ENCODE measurements at places on chromosomes 4 and X. TPM values are rescaled to one million over a fixed set of nuclear protein-coding genes. Genes with fewer than 3 reads are reported as not detected.

CLDN34 gene
- total RNA-seq, result not detected

VEGFD gene
- total RNA-seq, result 4.1 TPM

TCEAL7 gene
- total RNA-seq, result 7.5 TPM

GYG2 gene
- total RNA-seq, result 1.4 TPM

IRF2 gene
- 25.1 TPM for total RNA-seq

DNA sequence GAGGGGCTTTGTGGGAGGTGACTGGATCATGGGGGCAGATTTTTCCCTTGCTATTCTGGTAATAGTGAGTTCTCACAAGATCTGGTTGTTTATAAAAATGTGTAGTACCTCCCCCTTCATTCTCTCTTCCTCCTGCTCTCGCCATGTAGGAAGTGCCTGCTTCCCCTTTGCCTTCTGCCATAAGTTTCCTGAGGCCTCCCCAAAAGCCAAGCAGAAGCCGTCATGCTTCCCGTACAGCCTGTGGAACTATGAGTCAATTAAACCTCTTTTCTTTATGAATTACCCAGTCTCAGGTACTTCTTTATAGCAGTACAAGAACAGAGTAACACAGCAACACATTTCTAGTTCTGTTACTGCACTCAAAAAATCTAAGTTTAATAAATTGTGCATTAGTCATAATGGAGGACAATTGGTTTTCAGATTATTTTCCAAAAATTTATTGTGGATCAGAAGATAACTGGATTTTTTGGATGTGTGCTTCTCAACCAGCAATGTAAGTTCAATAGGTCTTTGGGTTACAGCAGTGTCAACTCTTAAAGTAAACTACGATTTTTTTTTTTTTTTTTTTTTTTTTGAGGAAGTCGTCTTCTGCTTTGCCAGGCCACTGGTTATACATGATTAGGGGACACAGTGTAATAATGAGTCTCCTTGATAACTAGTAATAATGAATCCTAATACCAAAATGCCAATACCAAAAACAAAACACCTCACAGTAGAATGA is 69.9 kb downstream of the CHIC2 start:
- no peak for DNase-seq

DNA sequence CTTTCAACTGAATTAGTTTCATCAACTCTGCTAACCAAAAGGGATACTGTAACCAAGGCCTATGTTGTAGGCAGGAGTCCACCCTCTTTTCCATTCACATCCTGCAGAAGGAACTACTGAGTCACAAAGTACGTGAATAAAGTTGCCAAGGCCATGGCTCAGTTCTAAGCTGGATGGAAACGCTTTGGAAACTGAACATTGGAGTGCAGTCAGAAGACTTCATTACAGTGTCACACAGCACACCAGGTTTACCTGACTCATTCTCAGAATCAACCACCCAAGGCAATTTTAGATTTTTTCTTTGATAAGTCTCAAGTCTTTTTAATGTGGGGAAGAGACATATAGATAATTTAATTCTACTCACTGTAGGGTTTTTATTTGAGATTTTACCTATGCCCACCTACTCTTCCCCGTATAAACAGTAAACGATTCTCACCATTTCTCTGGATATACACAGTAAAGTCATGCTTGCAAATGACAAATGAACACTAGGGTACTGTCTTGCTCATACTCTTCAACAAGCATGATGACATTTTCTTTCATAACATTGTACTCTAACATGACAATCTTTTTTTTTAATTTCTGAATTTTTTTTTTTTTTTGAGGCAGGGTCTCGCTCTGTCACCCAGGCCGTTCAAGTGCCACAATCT is 58.9 kb upstream of the RBM47 start:
- no peak for DNase-seq

DNA sequence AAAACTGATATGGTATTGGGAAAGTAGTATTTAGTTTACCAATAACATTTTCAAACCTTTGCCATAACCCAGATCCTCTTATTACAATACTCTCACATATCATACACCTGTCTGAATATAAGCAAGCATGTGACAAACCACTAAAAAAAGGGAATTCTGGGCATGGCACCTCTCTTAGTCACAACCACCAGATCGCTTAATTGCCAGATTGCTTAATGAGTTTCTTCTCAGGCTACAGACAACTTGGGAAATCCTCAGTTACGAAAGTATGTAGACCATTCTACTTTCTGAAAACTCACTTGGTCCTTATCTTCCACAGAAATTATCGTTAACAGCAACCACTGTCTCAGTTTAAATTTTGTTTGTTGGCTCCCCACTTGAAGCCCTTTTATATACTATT is 2.1 kb downstream of the NAF1 start:
- no peak for DNase-seq

- DNase-seq, result no peak
These were observed 16.5 kb upstream of the SMIM14 start for GRCh38 chr4:39655211-39655610.

DNA sequence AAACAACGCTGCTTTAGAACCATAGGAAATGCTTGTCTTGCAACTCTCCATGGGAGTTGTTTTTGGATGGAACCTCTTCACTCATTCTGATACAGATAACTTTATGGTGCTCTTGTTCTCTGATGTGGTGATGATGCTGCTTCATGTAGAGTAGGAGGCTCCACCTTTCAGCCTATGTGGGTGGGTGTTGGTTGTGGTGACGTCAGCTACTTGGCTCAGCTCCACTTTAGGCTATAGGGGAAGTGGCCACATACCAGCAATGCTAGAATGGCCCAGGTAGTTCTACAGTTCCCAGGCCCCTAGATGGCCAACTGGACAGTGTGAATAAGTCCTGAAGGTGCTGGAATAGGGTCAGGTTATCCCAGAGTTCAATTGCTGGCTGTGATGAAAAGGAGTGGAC is 192.1 kb downstream of the TBX22 start:
- no peak for DNase-seq

DNA sequence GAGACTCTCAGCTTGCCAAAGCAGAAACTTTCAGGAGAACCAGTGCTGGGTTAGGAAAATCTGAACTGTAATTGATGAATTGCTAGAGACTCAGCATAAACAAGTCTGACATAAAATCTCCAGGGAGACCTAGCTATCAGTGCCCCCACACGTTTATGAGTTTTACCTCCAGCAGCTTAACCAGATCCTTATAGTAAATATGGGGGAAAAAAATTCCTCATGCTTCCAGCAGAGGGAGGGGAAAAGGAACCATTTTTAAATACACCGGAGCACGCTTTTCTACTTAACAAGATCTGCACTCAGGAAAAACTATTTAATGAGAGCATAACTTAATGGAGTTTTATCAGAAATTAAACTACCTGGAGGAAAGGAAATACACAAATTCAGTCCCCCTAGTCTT is 1040.7 kb upstream of the INTU start:
- DNase-seq, result no peak

- peak; percentile 86 for DNase-seq
These were observed 58.0 kb upstream of the DDX3X start for GRCh38 chrX:41275661-41276609.

- no peak for DNase-seq
These were observed 26.4 kb downstream of the MOSPD2 start for GRCh38 chrX:14899607-14900006.

- no peak for DNase-seq
These were observed 190.5 kb downstream of the CCNG2 start for GRCh38 chr4:77347351-77347966.

- no peak for DNase-seq
These were observed 49.5 kb upstream of the ENPP6 start for GRCh38 chr4:184267206-184267608.

DNA sequence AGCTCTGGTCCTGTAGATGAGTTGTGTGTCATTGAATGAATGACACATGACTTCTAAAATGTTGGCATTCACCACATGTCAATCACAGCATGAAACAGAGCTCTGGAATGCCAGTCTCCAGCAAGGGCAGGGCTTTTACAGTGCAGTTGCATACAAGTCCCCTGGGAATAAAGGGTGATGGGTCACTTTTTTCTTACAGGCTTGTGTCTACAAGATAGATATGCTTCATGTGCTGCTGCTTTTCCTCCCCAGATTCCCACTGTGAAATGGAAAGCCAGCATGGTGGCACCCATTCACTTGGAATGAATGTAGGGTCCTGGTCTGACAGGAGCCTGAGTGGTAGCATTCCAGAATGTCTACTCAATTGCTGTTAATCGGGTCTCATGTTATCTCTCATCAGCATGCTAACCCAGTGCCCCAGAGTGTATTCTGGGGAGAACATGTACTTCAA is 159.1 kb upstream of the KIT start:
- no peak for DNase-seq

GRCh38 chr4:138659037-138659811 is 356.4 kb upstream of the NOCT start:
- no peak for DNase-seq

DNA sequence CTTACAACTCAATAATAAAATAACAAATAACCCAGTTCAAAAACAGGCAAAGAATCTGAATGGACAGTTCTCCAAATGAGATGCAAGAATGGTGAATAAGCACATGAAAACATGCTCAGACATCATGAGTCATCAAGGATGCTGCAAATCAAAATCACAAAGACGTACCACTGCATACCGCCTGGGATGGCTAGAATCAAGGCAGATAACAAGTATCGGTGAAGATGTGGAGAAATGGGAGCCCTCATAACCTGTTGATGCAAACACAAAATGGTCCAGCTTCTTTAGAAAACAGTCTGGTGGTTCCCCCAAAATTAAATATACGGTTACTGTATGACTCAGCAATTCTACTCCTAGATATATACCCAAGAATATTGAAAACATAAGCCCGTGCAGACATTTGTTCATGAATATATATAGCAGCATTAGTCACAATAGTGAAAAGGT is 32.5 kb downstream of the AKAP4 start:
- no peak for DNase-seq

- DNase-seq, result no peak
These were observed 29.0 kb downstream of the LONRF3 start for GRCh38 chrX:119003462-119003861.

All from posterior vena cava (tissue), 2 donors.